Subcutaneous preadipocyte (primary cell): ENCODE measurements at places on chromosomes 11 and 22. TPM values are rescaled to one million over a fixed set of nuclear protein-coding genes. Genes with fewer than 3 reads are reported as not detected.

VPREB1 gene
- total RNA-seq = not detected in 2 replicates

OR2AG2 gene
- total RNA-seq = under 0.01 and 0.20 TPM in 2 replicates

F2 gene
- not detected in 2 replicates for total RNA-seq

OR51I1 gene
- not detected in 2 replicates for total RNA-seq

VSIG10L2 gene
- total RNA-seq = not detected in 2 replicates

KRTAP5-8 gene
- total RNA-seq = not detected in 2 replicates

MIOX gene
- 0.20 TPM in 1 of 2 replicates, not detected in the other for total RNA-seq

OR51B2 gene
- total RNA-seq = not detected in 2 replicates

CBL gene
- 8.1 and 11.7 TPM in 2 replicates for total RNA-seq

EFCAB6 gene
- total RNA-seq = 1.6 and 2.6 TPM in 2 replicates

RTN4RL2 gene
- total RNA-seq = 0.39 and 1.5 TPM in 2 replicates

OR2AG1 gene
- under 0.01 TPM in 1 of 2 replicates, not detected in the other for total RNA-seq
